Cerebellar nuclear complex (tissue), 1 donor: ENCODE measurements at places on chromosomes 4 and X.

DNA sequence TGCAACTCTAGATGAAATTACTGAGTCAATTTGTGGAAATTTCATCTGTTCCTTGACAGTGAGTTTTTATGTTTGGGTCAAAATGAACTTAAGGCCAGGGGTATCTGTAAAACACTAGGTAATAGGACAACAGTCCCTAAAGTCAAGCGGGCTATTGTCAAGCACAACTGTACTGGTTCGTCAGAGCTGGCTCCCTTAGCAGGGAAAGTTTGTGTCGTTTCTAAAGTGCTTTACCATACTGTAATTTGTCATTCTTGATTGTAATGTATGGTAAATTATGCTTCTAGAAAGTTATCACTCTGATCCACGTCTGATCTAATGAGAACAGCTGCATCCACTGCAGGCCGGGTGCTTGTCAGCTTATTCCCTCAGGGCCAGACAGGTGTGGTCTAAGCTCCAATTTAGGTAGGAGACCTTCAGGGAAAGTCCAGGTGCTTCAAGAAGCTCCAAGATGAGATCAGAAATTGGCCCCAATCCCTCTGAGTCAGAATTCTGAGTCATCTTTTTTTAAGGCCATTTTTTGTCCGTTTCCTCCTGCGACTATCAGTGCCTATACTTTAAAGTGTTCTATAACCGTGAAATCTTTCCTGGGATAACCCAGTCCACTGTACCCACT, 92.2 kb downstream of the PALLD start:
- DNase-seq, result no peak

DNA sequence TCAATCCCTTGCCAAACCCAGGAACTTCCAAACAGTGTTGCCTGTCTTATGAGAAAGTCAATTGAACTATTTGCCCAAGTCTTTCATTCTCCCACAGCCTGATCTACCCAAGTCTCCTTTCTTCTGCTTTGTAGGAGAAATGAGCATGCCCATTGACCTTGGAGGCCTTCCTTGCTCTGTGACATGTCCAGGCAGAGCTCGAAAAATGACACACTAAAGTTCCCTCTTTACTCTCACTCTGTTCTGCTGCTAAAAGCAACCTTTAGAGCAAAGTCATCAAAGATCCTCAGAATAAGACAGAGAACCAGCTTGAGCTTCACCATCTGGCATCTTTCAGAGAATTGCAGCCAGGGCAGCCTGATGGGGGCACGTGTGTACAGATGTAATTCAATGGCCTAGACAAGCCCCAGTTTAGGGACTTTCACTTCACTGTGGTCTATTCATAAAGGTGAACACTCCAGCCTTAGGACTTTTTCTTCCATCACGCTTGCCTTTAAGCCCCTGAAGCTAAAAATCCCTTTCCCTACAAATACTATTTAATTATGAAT, 136.4 kb downstream of the AMELX start:
- no peak for DNase-seq

GRCh38 chrX:140744085-140744484, 34.5 kb downstream of the LINC00632 start:
- no peak for DNase-seq

DNA sequence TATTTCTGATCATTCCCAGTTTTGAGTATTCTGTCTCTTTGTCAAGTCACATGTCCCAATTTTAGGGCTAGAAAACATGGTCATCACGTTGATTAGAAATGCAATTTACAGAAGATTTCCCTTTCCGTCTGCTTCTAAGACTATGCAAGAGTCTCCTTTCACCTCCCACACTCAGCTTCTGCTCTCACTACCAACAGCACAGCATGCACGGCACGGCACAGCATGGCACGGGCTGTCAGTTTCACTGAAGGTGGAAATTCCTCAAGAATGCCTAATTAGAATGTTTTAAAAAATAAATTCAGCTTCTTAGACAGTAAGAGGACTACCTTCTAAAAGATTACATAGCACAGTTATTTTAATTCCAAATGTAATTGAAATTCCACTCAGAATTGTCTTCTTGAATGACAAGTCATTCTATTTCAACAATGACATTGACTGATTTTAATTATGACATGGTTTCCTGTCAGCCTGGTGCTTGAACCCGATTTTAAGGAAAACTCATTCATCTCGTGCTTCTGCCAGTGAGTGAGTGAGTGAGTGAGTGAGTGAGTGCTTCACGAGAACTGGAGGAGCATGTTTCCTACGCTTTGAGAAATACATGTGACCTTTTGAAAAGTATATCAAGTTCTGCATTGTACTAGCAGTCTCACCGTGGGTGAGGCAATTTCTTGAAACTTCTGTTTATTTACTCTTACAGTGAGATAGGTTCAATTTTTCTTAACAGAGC, 124.8 kb upstream of the SORBS2 start:
- no peak for DNase-seq

- no peak for DNase-seq
Measured at GRCh38 chr4:33886356-33886755, 2358.0 kb downstream of the ARAP2 start.

GRCh38 chr4:36236159-36236558, 8.2 kb downstream of the ARAP2 start:
- DNase-seq, result no peak

GRCh38 chr4:186604124-186604807, 48.9 kb upstream of the MTNR1A start:
- no peak for DNase-seq

DNA sequence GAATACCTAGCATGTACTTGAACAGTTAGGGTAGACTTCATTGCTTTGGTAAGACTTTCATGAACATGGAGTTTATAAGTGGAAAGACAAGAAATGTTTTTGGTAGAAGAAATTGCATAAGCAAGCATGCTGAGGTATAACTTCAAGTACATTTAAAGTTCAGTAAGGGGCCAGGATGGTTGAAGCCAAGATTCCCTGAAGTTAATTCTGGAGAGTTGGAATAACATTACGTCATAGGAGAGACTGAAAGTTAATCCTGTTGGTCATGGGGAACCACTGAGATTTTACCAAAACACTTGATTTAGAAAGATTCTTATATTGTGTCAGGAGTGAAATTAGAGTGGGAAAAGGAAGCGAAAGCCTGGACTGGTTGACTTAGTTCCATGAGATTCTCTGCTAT, 767.5 kb upstream of the MAGEB2 start:
- no peak for DNase-seq

GRCh38 chrX:100512471-100512870, 72.3 kb upstream of the TNMD start:
- no peak for DNase-seq

GRCh38 chr4:17934286-17934685, 87.3 kb downstream of the LCORL start:
- DNase-seq, result no peak

DNA sequence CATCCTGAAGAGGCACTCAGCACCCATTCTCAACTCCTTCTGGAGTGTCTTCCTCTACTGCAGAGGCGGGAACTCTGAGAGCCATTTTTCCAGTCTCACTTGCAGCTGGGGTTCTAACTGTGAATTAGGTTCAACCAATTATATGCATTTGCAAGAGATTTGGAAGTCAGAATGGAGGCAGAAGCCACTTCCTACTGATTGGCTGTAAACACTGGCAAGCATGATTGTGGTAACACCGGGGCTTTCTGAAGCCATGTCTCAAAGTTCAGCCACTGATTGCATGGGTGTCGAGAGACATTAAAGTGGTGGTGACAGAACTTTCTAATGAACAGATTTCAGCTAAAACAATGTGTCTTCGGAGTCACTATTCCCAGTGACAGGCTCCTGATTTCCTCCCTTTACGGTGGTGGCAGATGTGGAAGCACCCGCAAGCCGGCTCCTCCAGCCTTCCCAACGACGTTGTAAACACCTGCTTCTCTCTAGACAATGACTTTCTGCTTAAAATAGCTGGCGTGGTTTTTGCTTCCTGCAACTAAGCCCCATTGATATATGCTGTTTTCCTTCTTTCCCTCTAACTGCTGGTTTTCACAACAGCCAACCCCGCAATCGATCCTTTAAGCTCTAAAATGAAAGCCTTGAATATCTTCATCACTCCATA, 92.0 kb downstream of the IRF2 start:
- DNase-seq, result no peak

DNA sequence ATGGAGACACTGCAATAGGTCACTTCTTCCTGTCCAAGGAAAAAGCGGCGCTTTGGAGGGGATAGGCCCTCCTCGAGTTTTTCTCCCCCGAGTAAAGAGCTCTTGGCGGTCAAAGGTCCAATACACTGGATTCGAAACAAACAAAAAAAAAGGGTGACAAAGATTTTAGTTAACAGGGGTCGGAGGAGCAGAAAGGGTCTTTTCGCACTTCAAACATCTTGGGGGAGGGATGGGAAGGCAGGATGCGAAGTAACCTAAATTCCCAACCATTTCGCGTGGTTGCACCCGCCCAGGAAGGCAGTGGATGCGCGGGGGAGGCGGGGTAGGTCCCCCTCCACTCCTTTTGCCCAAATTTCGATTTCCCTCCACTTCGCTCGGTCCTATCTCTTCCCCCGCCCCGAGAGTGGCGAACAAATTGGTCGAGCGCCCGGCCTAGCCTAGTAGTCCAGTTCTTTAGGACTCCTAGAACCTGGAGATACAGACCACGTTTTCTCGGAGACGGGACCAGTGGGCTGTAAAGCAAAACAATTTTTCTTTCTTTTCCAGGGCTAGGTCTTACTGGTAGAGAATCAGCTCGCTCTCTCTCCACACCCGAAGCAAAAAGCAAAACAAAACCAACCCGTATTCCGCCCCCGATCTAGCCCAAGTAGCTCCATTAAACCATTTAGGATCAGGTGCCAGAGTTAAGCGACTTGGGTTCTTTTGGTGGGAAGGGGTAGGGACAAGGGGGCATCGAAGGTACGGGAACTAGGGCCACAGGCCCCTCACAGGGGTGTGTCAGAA, 2.0 kb upstream of the STAG2 start:
- DNase-seq, result peak; percentile 14

- DNase-seq, result no peak
Measured at GRCh38 chr4:128653527-128654444, 155.7 kb upstream of the JADE1 start.

GRCh38 chrX:88325634-88326033, 421.4 kb upstream of the CPXCR1 start:
- no peak for DNase-seq

DNA sequence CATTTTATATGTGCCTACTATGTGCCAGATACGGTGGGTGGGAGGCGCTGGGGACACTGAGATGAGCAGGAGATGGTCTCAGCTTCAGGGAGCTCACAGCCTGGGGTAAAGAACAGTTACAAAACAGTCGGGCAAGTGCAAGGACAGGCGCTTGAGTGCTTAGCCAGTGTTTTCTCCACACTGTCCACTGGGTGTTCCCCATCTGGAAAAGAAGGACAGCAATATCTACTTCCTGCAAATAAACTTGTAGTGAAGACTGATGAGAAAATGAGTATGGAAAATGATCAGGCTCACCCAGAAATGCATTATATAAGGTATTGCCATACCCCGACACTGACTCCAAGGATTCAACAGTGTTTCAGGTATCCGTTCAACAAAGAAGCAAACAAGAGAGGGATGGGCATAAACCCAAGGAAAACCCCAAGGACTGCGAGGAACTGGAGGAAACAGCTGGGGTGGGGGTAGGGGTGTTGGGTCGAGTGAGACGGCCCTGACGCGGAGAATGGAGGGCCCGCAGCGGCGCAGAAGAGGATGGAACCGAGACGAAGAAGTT, 835 bp downstream of the TMEM185A start:
- DNase-seq, result no peak

- DNase-seq, result no peak
Measured at GRCh38 chrX:101602077-101602476, 15.7 kb downstream of the ARMCX6 start.

GRCh38 chr4:9804918-9805317, 23.5 kb downstream of the DRD5 start:
- no peak for DNase-seq

- DNase-seq, result no peak
Measured at GRCh38 chr4:41296995-41297394, 40.3 kb downstream of the UCHL1 start.

GRCh38 chrX:68988865-68989264, 160.0 kb downstream of the EFNB1 start:
- DNase-seq, result no peak

DNA sequence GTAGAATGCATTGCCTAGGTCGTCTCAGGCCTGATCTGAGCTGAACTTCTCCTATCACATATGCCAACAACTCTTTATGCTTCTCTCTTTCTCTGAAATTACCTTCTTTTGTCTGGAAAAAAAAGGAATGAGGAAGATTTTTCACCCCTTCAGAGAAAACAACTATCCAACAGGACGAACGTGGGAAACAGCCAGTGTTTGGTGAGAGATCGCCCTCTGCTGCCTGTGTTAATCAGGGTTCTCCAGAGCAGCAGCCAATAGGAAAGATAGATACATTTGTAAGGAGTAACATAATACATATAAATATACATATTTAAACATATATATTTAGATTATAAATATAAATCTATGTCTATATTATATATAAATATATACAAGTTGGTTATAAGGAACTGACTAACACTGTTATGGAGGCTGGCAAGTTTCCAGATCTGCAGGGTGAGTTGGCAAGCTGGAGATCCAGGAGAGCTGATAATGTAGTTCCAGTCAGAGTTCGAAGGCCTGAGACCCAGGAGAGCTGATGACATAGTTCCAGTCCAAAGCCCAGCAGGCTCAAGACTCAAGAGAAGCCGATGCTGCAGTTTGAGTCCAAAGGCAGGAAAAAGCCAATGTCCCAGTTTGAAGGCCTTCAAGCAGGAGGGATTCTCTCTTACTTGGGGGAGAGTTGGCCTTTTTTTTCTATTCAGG, 13.3 kb downstream of the CETN2 start:
- no peak for DNase-seq

DNA sequence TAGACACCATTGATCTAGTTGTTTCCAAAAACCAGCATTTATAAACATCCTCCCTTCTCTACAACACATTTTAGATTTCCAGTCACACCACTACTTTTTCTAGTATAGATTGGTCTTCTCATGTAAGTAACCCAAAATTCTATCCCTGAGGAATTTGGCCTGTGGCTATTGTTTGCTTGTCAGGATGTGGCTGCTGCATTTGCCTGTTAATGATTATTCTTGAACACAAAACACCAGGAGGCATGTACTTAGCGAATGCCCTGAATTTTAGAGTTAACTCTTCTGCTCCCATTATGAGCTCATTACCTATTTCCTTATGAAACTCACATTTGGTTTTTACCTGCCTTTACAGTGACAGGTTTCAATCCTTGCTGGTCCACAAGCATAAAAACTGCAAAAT, 102.0 kb upstream of the FSTL5 start:
- no peak for DNase-seq

DNA sequence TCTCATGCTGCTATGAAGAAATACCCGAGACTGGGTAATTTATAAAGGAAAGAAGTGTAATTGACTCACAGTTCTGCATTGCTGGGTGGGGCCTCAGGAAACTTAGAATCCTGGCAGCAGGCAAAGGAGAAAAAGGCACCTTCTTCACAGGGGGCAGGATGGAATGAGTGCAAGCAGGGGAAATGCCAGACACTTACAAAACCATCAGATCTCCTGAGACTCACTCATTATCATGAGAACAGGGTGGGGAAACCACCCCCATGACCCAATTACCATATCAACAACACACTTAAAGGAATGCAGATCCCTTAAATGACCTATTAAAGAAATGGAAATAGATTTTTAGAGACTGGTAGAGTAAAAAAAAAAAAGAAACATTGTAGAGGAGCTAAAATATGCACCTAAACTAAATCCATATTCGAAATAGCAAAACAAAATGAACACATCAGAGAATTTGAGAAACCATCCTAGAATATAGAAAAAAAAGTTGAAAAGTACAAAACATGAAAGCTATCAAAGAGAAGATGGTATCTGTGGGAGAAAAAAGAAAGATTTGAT, 104.3 kb upstream of the UGT8 start:
- DNase-seq, result no peak

GRCh38 chr4:108351791-108352190, 183.1 kb upstream of the LEF1 start:
- DNase-seq, result no peak
